RPMI8226 (cell line): ENCODE measurements at places on chromosomes 3 and 15.

- no peak for DNase-seq
Observed at GRCh38 chr15:29446480-29446879, 176.9 kb upstream of the NSMCE3 start.

GRCh38 chr3:114697401-114697800, 403.6 kb downstream of the TIGIT start:
- DNase-seq, result no peak

DNA sequence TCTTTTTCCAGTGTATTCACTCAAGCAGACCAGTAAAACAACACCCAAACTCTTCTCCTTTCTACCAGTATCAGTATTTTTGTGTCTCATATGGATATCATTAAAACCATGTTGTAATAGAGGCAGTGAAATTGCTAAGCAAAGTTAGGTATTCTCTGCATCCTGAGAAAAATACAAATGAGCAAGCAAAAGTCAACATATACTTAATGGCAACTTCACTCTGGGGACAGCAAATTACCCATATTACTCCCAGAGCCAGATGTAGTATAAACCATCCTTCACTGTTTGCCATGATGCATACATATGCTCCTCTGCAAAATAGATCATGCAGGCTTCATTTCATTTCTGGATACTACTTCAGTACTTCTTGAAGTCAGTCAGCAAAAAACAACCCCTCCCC, 22.1 kb downstream of the UBA5 start:
- DNase-seq, result no peak

GRCh38 chr15:100103828-100104227, 237.9 kb downstream of the ADAMTS17 start:
- DNase-seq, result no peak

GRCh38 chr3:53495520-53496391, 1.3 kb downstream of the CACNA1D start:
- peak; percentile 29 for DNase-seq

DNA sequence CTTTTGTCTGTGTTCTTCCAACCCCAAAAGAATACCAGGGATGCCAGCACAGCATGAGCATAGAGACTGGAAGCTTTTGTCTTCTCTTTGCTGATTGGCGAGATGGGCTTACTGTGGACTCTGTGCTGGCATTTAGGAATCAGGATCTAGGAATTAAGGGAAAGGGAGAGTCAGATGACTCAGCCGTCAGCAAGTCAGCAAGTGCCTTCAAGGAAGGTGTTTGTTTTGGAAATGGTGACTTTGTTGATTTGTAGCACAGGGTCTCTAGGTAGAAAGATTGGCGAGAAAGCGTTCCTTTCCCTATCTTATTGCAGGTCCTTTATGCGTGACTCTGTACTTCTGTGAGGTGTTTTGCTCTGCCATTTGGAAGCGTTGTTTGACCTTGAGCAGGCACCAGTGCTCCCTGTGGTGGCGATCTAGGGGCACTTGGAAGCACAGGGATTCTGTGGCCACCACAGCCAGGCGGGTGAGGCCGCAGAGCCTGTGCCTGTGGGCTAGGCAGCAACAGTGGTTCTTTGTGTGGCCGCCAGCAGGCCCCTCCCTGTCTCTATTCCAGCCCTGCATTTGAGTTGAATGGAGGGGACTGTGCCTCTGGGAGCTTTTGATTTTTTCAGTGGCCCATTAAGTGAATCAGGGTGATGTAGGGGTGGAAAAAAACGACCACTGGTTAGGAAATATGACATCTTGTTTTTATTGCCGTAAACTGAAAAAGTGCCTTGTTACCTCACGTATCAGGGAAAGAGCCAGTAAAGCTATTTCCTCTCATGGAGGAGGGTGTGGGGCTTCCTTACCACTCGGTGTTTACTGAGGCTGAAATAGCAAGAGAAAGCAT, 19.0 kb downstream of the FAN1 start:
- DNase-seq, result no peak

DNA sequence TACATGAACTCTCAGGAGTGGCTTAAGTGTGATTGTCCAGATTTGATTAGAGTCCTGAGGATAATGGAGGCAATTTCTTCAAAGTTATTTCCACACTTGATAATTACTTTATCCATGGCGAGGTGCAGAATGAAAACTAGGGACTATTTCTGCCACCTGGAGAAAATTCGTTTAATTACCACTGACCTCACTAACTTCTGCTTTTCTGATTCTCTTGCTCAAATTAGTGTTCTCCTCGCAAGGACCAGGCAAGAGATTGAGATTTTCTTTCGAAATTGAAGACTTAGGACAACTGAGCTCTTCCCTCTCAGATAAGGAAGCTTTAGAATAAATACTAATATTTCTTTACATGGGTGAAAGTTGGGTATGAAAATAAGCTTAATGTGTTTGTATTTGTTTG, 135.2 kb downstream of the RYR3 start:
- no peak for DNase-seq

DNA sequence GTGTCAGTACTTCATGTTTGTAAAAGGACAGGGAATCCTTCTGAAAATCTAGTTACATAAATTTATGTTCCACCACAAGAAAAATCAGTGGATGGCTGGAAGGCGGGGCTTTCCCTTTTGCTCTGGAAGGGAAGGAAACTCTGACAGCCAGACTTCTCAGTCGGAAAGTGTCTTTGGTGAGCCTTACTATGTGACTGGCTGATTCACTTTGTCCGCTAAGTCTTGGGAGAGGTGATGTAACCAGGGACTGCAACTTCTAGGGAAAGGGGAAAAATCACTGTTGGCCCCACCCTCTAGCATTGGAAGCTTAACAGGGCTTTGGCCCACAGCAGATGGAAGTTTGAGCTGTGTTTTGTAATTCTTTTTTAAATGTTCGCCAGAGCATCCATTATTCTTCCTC, 281.4 kb upstream of the CTDSPL start:
- no peak for DNase-seq

GRCh38 chr3:150744041-150744918, 18.7 kb downstream of the SIAH2 start:
- no peak for DNase-seq

DNA sequence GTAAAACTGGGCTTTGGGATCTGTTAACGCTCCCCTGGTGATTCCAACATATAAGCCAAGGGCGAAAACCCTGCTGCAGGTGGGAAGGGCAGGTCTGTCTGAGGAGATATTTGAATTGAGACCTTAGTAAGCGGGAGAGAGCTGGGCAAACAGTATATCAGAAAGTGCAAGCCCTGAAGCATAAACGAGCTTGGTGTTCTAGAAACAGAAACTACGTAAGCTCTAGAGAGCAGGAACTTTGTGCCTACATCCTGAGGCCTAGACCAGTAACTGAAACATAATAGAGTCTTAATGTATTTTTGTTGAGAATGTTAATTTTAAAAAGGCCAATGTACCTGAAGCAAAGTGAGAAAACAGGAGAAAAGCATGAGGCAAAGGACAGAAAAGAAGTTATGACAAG, 62.9 kb upstream of the FSIP1 start:
- DNase-seq, result no peak

GRCh38 chr3:165185707-165186327, 10.4 kb downstream of the SLITRK3 start:
- peak; percentile 79 for DNase-seq

GRCh38 chr3:46947546-46947901, 29.0 kb downstream of the CCDC12 start:
- DNase-seq, result no peak

GRCh38 chr15:80636675-80637074, 58.4 kb upstream of the ABHD17C start:
- no peak for DNase-seq

DNA sequence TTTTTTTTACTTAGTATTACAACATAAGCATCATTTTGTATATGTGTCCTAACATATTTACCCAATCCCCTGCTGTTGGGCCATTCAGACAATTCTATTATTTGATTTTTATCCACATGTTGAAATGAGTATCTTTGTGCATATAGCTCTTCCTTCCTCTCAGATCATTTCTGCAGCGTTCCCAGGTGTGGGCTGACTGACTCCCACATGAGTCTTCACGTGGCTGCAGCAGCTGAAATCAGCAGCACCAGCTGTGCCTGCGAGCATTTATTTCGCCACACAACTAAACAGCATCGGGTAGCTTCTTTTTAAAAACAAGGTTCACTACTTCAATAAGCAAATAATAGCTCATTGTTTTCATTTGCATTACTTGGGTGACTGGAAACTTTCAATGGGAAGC, 44.5 kb upstream of the PDE8A start:
- DNase-seq, result peak; percentile 72

GRCh38 chr15:64751464-64751863, 23.9 kb downstream of the RBPMS2 start:
- DNase-seq, result no peak

GRCh38 chr3:62558549-62559112, 185.3 kb upstream of the FEZF2 start:
- DNase-seq, result peak; percentile 18

DNA sequence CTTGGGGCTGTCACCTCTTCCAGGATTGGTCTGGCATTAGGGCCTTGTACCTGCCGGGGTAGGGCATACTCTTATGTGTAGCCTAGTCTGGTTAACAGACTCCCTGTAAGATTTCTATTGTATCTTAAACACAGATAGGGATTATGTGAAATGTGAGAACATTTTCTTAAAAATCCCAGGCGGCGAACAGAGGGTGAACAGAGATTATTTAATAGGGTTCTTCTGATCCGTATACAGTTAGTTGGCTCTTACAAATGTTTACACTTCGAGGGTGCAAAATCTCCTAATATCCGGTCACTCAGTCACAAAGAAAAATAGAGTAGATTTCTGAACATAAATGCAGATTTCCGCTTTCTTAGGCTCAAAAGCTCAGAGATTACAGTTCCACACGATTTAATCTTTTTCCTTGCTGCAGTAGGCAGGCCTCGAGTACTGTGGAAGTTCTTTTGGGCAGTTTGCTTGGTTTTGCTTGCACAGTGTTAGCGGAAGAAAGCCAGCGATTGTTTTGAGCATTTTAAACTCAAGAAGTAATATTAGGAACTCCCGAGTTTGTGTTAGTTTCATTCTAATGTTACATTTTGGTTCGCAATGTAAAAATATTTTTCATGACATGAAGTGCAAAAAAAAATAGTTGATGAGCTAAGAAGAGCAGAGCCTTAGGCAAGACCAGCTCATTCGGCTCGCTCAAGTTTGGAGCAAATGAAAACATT, 993 bp downstream of the PLCL2 start:
- DNase-seq, result peak; percentile 70

DNA sequence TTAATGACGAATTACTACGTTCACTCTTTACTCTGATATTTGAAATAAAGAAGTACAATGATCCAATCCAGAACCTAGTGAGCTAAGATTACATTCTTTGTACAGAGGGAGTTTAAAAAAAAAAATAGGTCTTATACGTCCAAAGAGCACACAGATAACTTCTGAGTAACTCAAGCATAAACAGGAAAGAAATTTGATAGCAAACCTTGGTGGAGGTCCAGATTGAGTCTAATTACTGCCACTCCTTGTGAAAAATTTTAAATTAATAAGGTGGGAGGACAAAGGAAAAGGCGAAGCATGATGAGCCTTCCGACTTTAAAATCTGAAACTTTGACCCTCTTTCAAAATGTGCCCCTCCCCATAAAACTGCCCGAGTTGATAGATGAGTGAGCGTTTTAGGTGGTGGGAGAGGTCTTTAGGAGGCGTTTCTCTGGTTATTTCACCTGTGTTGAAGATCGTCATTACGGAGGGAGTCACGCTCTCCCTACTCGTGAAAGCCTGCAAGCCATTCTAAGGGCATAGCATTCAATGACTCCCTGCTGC, 127.0 kb upstream of the ROBO2 start:
- no peak for DNase-seq

DNA sequence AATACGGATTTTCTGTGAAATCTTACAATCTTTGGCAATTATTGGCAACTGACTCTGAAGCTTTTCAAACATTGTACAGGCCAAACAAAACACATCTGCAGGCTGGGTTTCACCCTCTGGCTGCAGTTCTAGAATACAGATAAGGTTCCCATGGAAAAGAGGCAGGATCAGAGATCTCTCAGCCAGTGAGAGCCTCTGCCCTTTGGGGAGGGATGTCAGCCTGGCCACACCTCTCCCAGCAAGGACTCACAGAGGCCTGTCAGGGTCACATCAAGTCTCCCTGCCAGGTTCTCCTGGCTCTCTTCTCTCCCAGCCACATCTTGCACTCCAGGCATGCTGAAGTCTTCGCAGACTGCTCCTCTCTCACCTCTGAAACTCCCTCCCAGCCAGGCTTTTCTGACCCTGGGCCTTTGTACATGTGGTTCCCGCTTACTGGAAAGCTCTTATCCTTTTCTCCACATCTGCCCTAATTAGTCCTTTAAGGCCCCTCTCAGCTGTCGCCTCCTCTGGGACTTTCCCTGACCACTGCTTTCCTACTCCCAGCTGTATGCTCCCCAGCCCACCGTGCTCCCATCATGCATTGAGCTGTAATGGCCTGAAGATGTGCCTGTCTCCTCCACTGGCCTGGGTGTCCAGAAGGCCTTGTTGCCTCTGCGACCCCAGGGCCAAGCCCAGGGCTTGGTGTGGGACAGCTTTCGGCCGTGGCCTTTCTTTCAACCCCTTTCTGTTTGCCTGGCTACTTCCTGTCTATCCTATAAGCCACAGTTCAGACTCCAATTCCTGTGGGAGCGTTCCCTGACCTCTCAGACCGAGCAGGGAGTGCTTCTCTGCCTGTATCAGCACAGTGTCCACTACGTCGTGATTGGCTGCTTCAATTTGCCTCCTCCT, 4.3 kb downstream of the RBP1 start:
- DNase-seq, result no peak

DNA sequence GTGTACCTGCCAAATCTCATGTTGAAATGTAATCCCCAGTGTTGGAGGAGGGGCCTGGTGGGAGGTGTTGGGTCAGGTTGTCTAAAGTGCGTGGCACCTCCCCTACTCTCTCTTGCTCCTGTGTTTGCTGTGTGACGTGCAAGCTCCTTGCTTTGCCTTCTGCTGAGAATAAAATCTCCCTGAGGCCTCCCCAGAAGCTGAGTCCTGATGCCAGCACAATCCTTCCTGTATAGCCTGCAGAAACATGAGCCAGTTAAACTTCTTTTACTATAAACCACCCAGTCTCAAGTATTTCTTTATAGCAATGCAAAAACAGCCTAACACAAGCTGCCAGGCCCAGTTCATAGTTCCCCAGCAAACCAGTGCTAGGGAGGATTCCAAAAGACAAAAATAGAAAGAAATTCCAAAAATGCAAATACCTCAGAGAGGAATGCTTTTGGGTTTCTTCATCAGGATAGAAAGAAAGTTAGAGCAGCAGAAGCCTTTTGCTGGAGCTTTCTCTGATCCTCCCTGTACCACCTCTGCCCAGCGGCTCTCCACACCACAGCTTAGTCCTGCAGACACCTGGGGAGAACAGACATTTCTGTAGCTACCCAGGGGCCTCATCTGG, 25.9 kb upstream of the CDV3 start:
- peak; percentile 79 for DNase-seq

- DNase-seq, result no peak
Observed at GRCh38 chr3:9803494-9803893, 6.6 kb upstream of the TTLL3 start.
